Stimulated activated CD4-positive, alpha-beta T cell treated with anti-CD3 and anti-CD28 coated beads, Interleukin-1b, Interleukin-23, amount 100 ng/mL, for 24 hours (primary cell): ENCODE measurements at places on chromosomes 11 and 22.

GRCh38 chr11:107699371-107700285, 12.2 kb downstream of the SLN start:
- DNase-seq = no peak

- no peak for DNase-seq
These were observed 1.1 kb upstream of the PHLDB1 start for GRCh38 chr11:118606157-118606843.

DNA sequence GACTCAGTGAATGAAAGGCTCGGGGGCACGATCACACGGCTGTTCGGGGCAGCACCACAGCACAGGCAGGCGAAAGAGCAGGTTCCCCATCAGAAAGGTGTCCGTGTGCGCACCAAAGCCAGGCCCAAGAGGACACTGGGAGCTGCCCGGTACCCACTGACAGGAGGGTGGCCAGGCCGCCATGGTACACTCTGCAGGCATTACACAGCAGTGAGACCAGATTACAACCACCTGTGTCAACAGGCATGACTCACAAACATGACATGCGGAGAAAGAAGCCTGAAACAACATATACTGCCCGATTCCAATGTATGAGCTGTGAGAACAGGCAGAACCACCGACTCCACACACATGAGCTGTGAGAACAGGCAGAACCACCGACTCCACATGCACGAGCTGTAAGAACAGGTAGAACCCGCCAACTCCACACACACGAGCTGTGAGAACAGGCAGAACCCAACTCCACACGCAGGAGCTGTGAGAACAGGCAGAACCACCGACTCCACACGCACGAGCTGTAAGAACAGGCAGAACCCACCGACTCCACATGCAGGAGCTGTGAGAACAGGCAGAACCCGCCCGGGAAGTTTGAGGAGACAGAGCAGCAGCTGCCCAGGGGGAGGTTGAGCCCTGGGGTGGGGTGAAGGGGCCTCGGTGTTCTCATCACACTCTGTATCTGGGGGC, 32.6 kb downstream of the KIAA0930 start:
- DNase-seq = no peak

- no peak for DNase-seq
These were observed 4.7 kb upstream of the TRIM29 start for GRCh38 chr11:120142441-120143100.

- DNase-seq = no peak
These were observed 101.9 kb upstream of the OR4B1 start for GRCh38 chr11:48114740-48115139.

GRCh38 chr11:108486331-108486730, 11.9 kb downstream of the POGLUT3 start:
- DNase-seq = no peak

GRCh38 chr11:117180661-117181585, 2.4 kb downstream of the SIDT2 start:
- no peak for DNase-seq

DNA sequence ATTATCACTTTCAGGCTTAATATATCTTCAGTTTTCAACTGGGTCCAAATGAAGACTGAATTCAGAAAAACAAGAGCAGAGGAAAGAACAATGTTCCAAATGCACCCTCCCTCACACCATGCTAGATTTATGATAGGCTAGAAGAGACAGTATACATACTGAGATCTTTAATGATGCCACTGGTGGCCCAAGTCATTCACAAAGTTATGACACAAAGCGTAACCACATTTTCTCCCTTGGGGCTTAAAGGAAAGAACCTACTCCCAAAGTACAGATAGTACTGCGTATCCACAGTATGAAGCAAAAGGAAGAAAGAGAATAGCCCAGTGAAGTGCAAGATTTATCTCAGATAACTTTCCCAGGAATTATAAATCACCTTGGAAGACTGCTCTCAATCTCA, 10.9 kb upstream of the SOX6 start:
- no peak for DNase-seq

- no peak for DNase-seq
These were observed 3.9 kb downstream of the IFITM10 start for GRCh38 chr11:1746511-1746931.

DNA sequence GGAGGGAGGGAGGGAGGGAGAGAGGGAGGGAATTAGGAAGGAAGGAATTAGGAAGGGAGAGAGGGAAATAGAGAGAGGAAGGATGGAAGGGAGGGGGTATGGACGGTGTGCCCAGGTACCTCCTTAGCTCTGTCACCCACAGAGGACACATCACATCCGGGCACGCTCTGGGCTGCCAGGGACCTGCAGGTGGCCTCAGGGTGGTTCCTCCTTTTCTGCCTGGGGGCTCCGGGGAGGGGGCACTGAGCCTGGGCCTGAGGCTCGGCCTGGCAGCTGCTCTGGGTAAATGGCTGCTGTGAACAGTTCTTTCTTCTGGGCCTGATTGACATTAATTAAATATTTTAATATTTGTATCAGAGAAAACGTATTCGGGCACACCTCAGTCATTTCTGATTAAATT, 733.5 kb downstream of the BRD1 start:
- DNase-seq = no peak

GRCh38 chr11:5596607-5597201, at the start of gene TRIM6:
TSS of gene TRIM6 (plus strand) at chr11:5596637. CDS start at chr11:5596898, 261 bp downstream.
- DNase-seq = no peak

DNA sequence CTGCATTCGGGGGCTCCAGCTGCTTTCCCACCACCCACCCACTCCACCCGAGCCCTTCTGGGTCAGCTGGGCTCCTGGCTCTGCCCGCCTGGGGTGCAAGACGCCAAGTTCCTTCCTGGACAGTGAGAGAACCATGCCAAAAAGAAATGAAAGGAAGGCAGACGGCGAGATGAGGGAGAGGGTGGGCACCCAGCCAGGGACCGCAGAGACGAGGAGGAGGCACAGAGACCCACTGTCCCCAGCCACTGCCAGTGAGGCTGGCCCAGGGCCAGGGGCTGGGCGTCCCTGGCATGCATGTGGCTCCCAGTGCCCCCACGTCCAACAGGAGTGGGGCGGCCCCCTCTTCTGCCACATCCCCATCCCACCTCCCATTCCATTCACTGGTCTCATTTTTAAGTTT, 10.8 kb upstream of the CD81 start:
- no peak for DNase-seq

GRCh38 chr22:44217346-44217745, 36.6 kb downstream of the PARVG start:
- no peak for DNase-seq
